ENCODE measurements at places on chromosomes 2 and 18. TPM values are rescaled to one million over a fixed set of nuclear protein-coding genes. Genes with fewer than 3 reads are reported as not detected.

- DNase-seq = no peak
Measured at GRCh38 chr2:23330214-23330613, 54.8 kb upstream of the KLHL29 start.

CHRND gene
- not detected for total RNA-seq

DNA sequence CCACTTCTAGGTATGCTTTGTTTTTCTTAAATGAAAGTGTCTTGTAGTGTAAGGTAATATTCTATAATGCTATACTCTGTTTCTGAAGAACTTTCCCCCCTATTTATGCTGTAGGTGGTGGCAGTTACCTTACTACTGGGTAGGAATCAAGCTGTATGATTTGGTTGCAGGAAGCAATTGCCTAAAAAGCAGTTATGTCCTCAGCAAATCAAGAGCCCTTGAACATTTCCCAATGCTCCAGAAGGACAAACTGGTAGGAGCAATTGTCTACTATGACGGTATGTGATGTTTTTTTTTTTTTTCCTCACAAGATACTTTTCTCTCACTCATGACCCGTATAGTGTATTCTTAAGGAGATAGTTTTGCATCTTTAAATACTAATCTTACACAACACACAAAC lies 77.0 kb downstream of the GPD2 start:
- no peak for DNase-seq

- no peak for DNase-seq
Measured at GRCh38 chr18:10139783-10140410, 226.1 kb downstream of the VAPA start.

PTPRM gene
- 99.3 TPM for total RNA-seq

DNA sequence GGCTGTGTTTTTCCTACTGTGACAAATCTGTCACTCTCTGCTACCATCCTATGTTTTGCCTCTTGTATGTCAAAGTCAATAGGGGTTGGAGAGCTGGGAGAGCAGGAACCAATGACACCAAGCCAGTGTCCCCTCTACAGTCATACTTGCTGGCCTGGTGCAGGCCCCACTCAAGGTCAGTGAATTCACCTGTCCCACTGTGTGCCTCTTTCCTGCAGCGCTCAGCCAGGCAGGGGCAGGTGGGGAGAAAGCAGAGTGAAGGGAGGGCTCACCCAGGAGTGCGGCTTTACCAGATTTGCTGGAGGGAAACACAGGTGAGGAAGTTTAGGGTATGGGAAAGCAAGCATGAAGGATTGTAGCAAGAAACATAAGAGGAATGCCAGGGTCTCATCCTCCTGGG lies 114.5 kb downstream of the GYPC start:
- peak; percentile 22 for DNase-seq

DNA sequence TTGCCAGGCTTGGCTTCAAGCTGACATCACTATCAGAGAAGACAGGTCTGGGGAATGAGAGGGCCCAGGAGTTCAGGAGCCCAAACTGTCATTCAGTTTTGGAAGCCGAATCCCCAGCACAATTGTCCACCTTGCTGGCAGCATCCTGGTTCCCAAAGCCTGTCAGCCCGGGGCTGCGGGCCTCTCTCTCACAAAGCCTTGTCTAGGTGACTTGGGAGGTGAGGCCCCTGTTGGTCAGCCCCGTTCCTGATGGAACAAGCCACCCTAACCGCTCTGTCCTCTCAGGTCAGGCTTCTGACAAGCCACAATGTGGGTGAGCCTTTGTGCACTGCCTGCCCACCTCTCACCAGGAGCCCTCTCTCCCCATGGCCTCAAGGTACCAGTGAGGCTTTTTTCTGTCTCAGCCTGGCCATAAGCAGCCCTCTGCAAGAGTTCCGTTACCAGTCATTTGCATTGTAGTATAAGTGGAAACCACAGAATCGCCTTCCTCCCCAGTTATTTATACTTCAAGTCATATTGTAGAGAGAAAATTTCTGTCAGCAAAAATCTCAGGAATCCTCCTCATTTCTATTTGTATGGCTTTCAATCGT lies 100.6 kb downstream of the MSH2 start:
- DNase-seq = no peak

DNA sequence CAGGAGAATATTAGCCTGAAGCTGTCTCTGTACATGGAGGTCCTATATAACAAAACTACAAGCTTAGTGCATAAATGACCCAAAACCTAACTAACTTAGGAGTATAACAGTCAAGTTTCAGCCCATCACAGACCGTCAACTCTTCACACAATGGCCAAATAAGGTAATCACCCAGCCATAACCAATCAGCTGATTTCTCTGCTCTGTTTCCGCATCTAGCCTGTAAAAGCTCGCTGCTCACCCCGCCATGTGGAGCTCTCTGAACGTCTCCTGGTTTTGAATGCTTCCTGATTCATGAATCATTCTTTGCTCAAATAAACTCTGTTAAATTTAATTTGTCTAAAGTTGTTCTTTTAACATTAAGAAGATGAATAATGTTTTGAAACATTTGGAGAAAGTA lies 593.6 kb downstream of the TMX3 start:
- DNase-seq = no peak

DNA sequence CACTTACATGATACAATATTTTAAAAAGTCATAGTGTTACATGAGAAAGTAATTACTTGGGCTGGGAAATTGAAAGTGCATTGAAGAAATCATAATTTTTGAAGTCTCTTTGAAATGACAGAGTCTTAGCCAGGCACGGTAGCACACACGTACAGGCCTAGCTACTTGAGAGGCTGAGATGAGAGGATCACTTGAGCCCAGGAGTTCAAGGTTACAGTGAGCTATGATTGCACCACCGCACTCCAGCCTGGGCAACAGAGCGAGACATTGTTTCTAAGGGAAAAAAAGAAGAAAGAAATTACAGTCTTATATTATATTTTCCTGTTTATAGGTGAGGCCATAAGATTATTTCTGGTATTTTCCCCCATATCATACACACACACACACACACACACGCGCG lies 9.2 kb upstream of the IAH1 start:
- DNase-seq = no peak

CCNT2 gene
- total RNA-seq = 38.7 TPM

UGT1A5 gene
- total RNA-seq = not detected

GRCh38 chr2:175167076-175167791 lies 769 bp downstream of the ATF2 start:
- DNase-seq = no peak

- DNase-seq = no peak
Measured at GRCh38 chr2:46002507-46002883, 294.7 kb upstream of the EPAS1 start.

- no peak for DNase-seq
Measured at GRCh38 chr2:223801736-223802135, 35.6 kb downstream of the AP1S3 start.

UGT1A10 gene
- total RNA-seq = not detected

- no peak for DNase-seq
Measured at GRCh38 chr2:15756882-15757819, 165.5 kb downstream of the DDX1 start.

Measured in upper lobe of right lung (tissue), 1 donor.